ENCODE measurements at places on chromosomes 11 and 22.

- no peak for DNase-seq
Observed at GRCh38 chr11:76248210-76248609, 41.9 kb upstream of the WNT11 start.

- DNase-seq = peak; percentile 18
Observed at GRCh38 chr22:25027959-25028840, 75.7 kb downstream of the KIAA1671 start.

- DNase-seq = no peak
Observed at GRCh38 chr11:60743058-60743457, 13.6 kb upstream of the MS4A15 start.

GRCh38 chr11:16806791-16807190, 68.3 kb downstream of the C11orf58 start:
- DNase-seq = no peak

DNA sequence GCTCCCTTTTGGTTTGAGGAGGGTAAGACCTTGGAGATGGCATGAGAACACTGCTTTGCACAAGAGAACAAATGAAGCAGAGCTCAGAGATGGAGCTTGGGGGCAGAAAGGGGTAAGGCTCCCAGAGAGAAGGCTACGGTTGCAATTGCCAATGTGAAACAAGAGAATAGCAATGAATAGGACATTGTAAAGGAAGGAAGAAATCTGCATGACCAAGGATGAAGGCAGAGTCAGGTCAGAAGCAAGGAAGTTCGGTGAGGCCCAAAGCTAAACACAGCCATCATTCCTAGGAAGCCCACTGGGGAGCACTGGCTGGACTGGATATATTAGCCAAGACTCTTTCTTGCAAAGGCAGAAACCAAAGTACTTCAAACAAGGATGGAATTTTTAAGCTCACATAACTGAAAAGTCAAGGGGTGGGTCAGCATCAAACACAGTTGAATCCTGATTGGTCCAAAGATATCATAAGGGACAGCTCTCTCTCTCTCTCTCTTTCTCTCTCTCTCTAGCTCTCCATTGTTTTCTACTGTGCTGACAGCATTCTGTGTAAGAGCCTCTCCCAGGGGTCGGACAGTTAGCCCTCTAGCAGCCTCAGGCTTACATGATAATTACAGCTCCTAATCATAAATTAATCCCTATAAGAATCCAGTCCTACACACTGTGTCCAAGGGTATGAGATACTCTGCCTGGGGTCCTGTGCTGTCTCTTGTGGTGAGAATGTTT, 484.3 kb downstream of the SOX6 start:
- no peak for DNase-seq

DNA sequence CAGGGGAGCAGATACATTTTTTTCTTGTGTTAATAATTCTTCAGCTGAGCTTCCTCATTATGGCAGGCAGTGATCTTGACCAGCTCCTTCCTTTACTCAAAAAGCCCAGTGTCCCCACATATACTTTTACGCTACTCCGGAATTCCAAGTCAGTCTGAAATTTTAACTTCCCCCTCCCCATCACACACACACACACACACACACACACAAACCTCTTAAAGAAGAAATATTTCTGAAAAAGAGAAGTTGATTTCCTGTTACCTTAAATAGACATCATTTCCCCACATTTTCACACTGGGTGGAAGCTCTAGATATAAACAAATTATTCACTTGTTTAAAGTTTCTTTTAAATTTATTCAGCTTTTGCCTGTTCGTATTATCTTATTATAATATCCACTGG, 113.9 kb downstream of the DBX1 start:
- DNase-seq = no peak

GRCh38 chr11:78009062-78009461, 14.0 kb downstream of the KCTD14 start:
- DNase-seq = no peak

DNA sequence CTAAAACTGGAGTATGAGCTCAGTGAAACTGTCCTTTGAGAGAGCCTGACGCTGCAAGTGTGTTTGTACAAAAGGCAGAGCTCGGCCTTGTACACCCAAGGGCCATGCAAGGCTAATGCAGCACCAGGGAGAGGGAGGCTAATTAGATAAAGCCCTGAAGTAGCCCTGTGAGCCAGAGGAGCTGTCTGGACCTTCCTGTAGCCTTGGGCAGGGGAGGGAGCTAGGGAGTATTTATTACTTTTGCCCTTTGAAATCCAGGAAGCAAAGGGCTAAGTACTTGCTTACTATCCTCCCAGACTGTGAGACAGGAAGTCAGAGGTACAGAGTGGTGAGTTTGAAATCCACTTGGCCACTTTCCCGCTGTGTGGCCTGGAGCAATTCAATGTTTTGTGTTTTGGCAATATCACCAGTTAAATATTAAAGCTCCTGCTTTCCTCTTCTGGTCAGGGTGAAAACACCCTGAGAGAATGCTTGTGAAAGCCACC, 10.2 kb upstream of the LDHA start:
- peak; percentile 94 for DNase-seq

GRCh38 chr11:119668676-119669075, 60.3 kb downstream of the NECTIN1 start:
- no peak for DNase-seq

GRCh38 chr11:6415797-6416196, 3.1 kb downstream of the APBB1 start:
- no peak for DNase-seq

DNA sequence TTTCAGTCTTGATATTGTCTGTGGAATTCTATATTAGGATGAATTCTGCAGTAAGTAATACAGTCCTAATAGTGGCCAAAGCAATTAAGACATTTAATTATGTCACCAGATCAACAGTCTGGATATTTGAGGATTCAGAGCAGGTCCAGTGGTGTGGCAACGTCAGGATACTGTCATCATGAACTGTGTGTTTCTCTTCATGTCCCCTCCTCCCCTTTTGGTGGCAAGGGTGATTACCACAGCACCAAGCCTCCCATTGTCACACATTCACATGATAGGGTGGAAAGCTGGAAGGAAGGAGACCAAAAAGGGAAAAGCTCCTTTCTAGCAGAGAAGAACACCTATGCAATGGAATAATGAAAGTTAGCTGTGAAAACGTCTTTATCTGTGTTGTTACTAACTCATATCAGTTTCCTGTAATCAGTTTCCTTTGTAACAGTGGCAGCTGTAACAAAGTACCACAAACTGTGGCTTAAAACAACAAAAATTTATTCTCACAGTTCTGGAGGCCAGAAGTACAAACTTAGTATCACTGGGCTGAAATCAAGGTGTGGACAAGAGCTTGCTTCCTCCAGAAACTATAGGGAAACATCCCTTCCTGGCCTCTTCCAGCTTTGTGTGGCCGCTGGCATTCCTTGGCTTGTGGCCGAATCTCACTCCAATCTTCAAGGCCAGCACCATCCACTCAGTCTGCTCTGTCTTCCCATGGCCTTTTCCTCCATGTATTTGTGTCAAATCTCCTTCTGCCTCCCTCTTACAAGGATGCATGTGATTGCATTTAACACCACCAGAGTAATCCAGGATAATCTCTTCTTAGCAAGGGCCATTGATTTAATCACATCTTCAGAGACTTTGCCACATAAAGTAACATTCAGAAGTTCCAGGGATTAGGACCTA, 6.5 kb upstream of the RBM14 start:
- DNase-seq = no peak

- DNase-seq = no peak
Observed at GRCh38 chr11:45147891-45148675, 1.6 kb downstream of the PRDM11 start.

DNA sequence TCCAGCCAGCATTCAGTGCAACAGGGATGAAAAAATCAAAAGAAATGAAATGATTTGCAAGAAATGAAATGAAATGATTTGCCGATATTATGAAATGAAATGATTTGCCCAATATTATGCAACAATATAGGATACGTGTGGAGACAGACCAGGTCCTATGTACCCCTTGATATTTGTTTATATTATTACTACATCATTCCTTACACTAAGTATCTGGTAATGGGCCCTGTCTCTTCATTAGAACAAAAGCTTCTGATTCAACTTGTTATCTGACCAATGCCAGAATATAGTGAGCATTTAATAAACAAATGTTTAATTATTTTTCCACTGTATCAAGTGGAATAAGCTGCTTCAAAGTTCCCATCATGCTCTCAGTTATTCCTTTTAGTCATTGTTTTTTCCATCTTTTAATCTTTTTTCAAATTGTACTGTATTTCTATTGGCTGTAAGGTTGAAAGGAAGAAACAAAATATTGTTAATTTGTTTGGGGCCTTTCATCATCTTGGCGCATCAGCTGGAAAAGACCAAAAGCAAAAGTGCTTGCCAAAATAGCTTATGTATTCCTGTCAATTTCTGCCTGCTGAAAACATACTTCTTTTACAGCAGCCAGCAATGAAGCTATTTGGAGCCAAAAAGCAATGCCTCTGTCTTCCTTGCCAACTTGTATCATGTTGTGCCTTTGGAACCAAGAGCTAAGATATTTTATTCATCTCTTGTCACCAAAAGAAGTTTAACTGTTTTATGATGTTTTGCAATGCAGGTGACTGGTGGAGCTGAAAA, 2314.9 kb downstream of the LRRC4C start:
- DNase-seq = no peak

GRCh38 chr11:86473991-86474833, 99.5 kb downstream of the CCDC81 start:
- no peak for DNase-seq

DNA sequence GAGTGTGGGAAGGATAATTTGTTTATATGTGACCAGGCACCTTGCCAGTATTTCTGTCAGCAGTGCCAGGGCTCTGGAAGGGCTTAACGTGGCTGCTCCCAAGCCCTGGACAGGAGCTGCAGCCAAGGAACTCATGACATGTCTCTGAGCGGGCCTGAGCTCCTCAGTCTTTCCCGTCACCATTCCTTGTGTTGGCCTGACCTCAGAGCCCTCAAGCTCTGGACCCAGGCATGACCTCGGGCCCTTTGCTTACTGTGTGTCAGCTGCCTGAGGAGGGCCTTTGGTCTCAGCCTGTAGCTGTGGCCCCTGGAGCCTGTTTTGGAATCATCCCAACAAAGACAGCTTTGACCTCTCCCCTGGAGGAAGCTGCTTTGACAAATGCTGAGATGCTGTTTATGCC, 264.1 kb upstream of the PLET1 start:
- no peak for DNase-seq

GRCh38 chr11:23023319-23023718, 163.0 kb upstream of the CCDC179 start:
- no peak for DNase-seq

DNA sequence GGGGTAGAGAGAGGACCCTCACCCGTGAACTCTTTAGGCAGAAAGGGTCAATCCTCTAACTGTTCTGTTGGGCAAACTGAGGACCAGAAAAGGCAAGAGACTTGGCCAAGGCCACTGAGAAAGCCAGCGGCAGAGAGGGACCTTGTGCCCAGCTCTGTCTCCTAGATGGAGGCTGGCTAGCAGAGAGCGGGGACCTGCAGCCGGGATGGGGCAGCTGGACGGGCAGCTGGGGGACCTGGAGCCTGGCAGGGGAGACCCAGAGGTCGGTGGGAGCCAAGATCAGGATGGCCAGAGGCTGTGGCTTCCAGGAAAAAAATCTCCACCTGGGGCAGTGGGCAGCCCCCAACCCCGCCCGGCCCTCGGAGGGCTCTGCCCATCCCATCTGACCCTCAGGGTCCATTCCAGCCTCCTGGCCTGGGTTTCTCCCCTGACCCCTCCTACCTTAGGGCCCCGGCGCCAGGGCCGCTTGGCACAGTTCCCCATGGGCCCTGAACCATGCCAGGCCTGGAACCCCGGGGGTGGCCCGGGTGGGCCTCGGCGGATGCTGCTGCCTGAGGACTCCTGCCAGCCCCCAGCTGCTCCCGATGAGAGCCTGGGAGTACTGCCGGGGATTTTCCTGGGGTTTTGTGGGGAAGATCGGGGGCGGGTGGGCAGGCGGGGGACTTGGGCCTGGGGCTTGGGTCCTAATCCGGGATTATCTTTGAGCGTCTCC, at the start of gene CABP2:
CABP2 (minus strand) TSS at position 603 of the 712 bp plus-strand sequence; CDS start at position 483, 120 bp downstream.
- DNase-seq = no peak

GRCh38 chr11:96642583-96642982, 252.8 kb downstream of the JRKL start:
- no peak for DNase-seq

GRCh38 chr11:35288309-35288708, 131.0 kb downstream of the SLC1A2 start:
- DNase-seq = no peak

- DNase-seq = no peak
Observed at GRCh38 chr11:114787126-114787525, 108.8 kb downstream of the NXPE2 start.

GRCh38 chr11:133968300-133968699, 11.5 kb upstream of the IGSF9B start:
- DNase-seq = no peak

DNA sequence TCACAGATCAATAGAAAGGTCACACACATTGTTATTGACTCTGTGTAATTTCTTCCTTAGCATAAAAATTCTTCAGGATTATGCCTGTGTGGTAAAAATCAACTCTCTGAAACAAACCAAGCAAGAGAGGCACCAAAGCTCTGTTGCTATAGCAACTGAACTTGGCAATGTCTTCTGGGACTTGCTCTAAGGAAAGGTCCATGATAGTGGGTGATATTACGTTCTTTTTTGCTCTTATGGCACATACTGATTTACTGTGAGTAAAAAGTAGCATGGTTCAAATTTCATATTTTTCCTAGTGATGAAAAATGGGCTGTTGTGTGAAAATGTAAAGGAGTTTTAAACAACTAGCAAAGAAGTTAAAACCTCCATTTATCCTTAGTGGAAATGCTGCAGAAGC, 66.4 kb downstream of the SVIP start:
- DNase-seq = no peak

- no peak for DNase-seq
Observed at GRCh38 chr11:95671768-95672167, 117.8 kb downstream of the FAM76B start.

DNA sequence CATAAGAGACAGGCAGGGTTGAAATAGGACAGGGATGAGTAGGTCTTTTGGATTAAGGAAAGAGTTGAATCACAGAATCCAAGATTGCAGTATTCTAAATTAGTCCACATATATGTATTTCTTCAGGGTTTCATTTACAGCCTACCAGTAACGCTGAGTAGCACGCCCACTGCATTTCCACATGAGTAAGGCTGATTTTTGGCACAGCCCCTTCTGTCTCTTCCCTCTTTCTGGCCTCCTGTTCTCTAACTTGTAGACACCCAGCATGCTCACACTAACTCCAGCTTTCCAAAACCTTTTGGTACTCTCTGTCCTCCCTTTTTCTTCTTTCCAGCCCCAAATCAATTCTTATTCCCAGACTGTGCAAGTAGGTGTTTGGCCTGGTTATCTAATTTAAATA, 3.7 kb upstream of the SIK2 start:
- DNase-seq = peak; percentile 41

- peak; percentile 47 for DNase-seq
Observed at GRCh38 chr11:102469196-102469821, 16.7 kb upstream of the TMEM123 start.

- no peak for DNase-seq
Observed at GRCh38 chr11:12402025-12402424, 24.7 kb downstream of the PARVA start.

GRCh38 chr11:29173660-29174062, 843.2 kb downstream of the KCNA4 start:
- peak; percentile 84 for DNase-seq

GRCh38 chr11:60982184-60982583, 10.7 kb downstream of the CD6 start:
- no peak for DNase-seq

GRCh38 chr11:133515107-133515506, 17.2 kb downstream of the OPCML start:
- no peak for DNase-seq

- no peak for DNase-seq
Observed at GRCh38 chr11:32436751-32437494, 1.6 kb upstream of the WT1 start.

Data from amniotic epithelial cell (primary cell).